Activated gamma-delta T cell treated with Interleukin-2 at 50 U/mL for 16 hours (primary cell): ENCODE measurements at places on chromosomes 11 and 22.

GRCh38 chr22:47290706-47291430, 528.4 kb downstream of the TBC1D22A start:
- DNase-seq = no peak

DNA sequence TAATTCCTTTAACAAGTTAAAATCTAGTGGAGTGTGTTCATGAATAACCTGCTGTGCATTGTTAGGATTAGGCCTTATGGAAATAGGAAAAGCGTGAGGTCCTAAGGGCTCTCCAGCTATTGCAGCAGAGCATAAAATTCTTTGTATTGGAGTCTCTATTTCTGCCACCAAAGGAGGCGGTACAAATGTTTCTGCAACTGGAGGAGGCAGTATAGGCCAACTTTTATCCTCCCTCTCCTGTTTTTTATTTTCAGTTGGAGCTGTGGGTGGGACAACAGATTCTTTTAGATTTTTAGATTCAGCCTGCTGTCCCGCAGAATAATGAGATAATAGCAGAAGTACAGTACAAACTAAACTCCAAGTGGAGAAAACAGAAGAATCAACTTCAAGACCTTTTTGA, 26.2 kb downstream of the OR10A6 start:
- no peak for DNase-seq

GRCh38 chr11:2367266-2368160, 9.6 kb upstream of the CD81 start:
- no peak for DNase-seq

GRCh38 chr22:20523086-20523983, 15.9 kb downstream of the MED15 start:
- DNase-seq = no peak

DNA sequence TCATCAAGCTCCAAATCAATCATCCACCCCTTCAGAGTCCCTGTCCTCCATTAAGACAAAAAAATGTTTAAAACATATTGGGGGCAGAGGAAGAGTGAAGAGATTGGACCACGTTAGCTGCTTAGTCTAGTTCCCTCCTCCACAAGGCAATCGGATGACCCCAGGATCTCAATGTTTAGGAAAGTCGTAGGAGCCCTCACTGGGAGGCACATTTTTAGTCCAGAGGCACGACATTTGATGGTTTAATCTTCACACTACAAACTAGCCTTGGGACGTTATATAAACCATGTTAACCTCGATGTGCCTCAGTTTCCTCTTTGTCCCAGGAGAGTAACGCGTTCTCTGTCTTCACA, 588 bp upstream of the FAT3 start:
- no peak for DNase-seq

- DNase-seq = no peak
Measured at GRCh38 chr11:117969160-117969991, 16.8 kb upstream of the IL10RA start.

DNA sequence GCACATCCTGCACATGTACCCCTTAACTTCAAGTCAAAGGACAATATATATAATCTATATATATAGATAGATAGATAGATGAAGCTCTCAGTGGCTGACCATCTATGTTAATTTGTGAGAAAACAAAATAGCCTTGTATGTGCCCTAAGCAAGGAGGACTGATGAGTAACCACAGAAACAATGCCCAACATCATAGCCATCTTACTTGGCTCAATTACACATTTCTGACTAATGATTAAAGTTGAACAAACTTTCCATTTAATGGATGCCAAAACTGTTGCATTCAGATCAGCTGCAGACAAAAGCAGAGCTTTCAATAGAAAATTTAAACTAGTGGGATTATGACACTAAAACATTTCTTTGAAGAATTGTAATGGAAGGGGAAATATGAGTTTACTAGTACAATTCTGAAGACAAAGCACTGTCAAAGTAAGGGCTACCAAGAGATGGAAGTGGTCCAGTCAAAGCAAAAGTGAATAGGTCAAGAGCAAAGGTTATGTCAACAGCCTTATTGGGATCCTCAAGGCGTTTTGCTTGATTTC, 1188.2 kb upstream of the RAG2 start:
- DNase-seq = no peak

- no peak for DNase-seq
Measured at GRCh38 chr11:128667873-128668272, 26.0 kb upstream of the FLI1 start.

GRCh38 chr22:24429411-24430365, 2.3 kb downstream of the ADORA2A start:
- peak; percentile 28 for DNase-seq

- DNase-seq = no peak
Measured at GRCh38 chr11:72598906-72599305, 75.3 kb downstream of the PDE2A start.

GRCh38 chr22:39241794-39242594, 2.8 kb downstream of the PDGFB start:
- DNase-seq = peak; percentile 66

GRCh38 chr11:28491431-28491830, 383.2 kb downstream of the METTL15 start:
- DNase-seq = no peak

- no peak for DNase-seq
Measured at GRCh38 chr22:36770513-36771231, 5.2 kb downstream of the IFT27 start.

DNA sequence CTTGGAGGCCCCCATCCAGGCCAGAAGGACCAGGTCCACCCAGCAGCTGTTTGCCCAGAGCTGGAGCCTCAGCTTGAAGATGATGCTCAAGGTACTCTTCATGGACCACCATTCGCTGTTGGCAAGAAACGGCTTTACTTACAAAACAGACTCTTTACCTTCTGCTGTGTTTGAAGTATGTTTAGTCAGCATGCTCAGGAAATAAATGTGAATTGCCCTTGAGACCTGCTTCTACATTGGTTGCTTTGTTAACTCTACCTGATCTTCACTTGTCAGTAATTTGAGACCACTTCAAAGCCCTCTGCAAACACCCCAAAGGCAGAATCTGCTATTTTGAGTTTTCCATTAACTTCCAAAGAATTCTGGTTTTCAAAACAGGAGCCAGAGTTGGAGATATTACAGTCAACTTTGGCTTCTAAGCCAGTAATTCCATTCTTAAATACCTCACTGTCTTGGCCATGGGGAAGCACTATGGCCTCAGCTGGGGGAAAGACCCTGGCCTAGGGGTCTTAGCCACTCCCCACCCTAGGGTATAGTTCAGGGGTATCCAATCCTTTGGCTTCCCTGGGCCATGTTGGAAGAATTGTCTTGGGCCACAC, 2.7 kb downstream of the UQCR10 start:
- DNase-seq = no peak

- DNase-seq = no peak
Measured at GRCh38 chr11:16946477-16947282, 67.5 kb downstream of the PLEKHA7 start.

DNA sequence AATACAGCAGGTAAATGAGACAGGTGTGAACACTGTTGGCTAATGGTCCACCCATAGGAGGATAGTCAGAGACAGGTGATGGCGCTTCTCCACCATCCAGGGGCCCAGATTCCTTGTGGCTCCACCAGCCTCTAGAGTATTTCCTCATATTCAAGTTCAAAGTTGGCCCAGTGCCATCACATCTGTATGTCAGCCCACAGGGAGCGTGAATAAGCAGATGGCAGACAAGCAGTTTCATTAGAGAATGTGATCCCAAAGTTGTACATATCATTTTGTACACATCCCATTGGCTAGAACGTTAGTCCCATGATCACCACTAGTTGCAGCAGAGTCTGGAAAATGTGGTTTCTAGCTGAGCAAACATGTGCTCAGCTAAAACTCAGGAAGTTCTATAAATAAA, 11.0 kb upstream of the CWF19L2 start:
- no peak for DNase-seq

DNA sequence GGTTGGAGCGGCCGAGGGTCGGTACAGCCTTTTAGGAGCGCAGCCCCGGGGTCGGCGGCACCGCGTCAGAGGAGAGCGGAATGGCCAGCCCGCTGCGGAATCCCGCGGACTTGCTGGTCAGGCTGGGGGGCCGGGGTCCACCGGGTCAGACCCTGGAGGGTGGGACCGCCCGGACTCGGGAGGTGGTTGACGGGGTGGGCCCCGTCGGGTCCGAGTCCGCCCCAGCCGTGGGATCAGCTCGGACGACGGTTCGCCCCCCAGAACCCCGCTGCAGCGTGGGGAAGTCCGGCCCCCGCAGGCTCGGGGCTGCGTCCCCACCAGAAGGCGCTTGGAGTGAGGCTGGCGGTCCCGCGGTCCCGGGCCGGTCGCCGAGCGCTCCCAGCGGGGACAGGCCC, 301 bp upstream of the ADM2 start:
- no peak for DNase-seq

GRCh38 chr11:43983221-43983810, 40.9 kb downstream of the C11orf96 start:
- no peak for DNase-seq
